ENCODE measurements at places on chromosomes 12 and 14. TPM values are rescaled to one million over a fixed set of nuclear protein-coding genes. Genes with fewer than 3 reads are reported as not detected.

The IRAK3 gene
- 0.12 TPM for total RNA-seq

GRCh38 chr12:84964048-84964447 is 51.4 kb upstream of the SLC6A15 start:
- H3K27me3 ChIP-seq, result no peaks in the 10 kb centered on the region
- H3K27ac ChIP-seq, result no peak overlapping the region
- H3K4me1 ChIP-seq, result no peaks in the 10 kb centered on the region
- H3K4me3 ChIP-seq, result no peak overlapping the region
- no peak for DNase-seq
- H3K36me3 ChIP-seq, result no peaks in the 10 kb centered on the region

The CCND2 gene
- 1.1 TPM for total RNA-seq

DNA sequence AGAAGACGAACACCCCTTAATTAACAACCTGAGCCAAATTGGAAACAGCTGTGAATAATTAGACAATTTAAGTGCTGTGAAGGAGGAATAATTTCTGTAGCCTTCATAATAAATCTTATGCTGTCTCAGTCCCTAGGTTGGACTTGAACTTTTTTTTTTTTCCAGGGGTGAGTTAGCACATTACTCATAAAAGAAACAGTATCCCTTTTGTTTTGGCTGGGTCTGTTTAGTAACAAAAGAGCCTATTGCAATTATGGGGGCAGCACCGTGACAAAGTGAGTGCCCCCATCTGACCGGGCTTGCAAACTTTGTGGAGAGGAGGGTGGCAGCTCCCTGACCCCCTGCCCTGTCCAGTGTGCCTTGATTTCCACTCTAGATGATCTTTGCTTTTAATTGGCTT is 167.4 kb downstream of the DICER1 start:
- H3K27me3 ChIP-seq, result peaks cover 10% of the 10 kb centered on the region
- H3K4me3 ChIP-seq, result no peak overlapping the region
- H3K36me3 ChIP-seq, result no peaks in the 10 kb centered on the region

The PLXNC1 gene
- total RNA-seq, result 0.25 TPM

The EPYC gene
- not detected for total RNA-seq

The ASPG gene
- total RNA-seq, result not detected

Data from HCT116 (cell line).